ENCODE measurements at places on chromosomes 6 and 20.

GRCh38 chr6:26268659-26269402 is 96.2 kb upstream of the BTN3A2 start:
- no peak for DNase-seq

DNA sequence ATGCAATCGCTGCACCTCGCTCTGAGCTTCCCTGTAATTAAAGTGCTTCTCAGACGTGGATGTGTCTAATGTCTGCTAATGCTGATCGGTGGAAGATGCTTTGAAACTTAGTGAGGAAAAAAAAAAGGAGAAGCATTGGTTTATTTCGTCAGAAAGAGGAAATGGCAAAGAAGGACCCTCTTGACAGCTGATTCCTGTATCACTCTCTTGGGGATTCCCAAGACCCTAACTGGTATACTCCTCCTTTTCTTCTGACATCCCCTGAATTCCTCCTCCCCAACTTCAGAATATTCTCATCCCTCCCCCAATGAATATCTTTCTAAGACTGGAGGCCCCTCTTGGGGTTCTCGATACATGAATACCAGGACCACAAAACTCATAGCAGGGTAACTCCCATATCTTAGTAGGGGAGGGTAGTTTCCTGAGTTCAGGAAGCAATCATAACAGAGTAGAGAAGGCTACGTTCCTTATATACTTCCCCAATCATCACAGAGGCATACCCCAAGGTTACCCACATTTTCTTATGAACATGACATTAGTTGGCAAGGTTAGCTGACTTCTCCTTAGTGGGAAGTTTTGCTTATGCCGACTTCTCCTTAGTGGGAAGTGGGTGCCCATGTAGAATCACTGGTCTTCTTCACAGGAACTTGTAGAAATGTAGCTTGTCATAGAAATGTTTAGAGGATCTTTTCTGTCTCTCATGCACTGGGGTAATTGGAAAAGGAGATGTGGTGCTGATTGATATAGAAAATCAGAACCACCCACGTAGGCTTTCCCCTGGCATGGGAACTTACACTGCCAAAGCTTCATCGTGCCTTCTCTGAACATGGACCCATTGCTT is 63.8 kb upstream of the ATXN1 start:
- no peak for DNase-seq

GRCh38 chr6:169881976-169882375 is 130.6 kb downstream of the ERMARD start:
- DNase-seq, result no peak

DNA sequence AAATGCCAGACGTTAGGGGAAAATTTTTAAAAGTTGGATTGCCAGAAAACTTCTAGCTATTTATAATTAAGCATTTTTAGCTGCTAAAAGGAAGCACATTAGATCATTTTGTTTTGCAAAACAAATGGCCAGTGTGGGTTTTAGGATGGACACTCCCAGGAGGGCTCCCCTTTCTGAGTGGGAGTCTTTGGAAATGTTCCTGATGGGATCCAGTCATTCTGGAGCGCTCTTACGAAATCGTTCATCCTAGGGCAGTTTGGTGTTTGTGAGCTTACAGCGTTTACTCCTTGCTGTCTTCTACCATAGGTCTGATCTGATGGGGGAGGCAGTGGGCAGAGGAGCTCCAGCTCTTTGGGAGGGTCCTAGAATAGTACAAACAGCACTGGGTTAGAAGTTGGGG is 14.7 kb downstream of the GNAS start:
- DNase-seq, result no peak

- DNase-seq, result no peak
Measured at GRCh38 chr6:116568111-116568510, 3.2 kb upstream of the RWDD1 start.
